Left kidney (tissue), 8 donors: ENCODE measurements at places on chromosomes 6 and 20. TPM values are rescaled to one million over a fixed set of nuclear protein-coding genes. Genes with fewer than 3 reads are reported as not detected.

DNA sequence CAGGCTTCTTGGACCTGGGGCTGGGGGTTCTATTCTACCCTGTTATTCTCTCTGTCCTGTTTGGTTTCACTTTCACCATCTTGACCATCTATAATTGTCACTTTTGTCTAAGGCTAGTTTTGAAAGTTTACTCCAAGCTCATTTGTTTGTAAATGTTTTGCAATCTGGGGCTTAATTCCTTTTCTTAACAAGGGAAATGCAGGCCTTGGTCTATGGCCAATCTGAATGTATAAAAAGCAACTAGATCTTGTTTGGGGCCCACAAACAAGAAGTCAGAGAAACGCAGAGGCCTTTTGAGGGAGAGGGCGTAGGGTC, 86.3 kb upstream of the PREP start:
- no peak for DNase-seq

DNA sequence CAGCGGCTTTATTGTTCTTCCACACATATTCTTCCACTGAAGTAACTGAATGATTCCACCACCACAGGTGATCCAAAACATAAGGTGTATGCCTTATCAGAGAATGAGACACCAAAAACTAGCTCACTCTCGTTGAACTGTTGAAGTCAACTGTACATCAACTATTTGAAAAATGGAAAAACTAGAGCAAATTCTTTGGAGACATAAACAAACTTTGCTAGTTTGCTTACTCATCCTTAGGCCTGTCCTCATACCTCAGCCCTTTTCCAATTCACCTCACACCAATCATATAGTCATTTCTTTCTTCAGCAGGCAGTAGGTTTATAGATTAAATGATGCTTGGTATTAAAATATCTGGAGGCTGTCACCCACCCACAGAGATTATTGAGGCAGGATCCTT, 77.1 kb upstream of the RNF217 start:
- DNase-seq: no peak

DNA sequence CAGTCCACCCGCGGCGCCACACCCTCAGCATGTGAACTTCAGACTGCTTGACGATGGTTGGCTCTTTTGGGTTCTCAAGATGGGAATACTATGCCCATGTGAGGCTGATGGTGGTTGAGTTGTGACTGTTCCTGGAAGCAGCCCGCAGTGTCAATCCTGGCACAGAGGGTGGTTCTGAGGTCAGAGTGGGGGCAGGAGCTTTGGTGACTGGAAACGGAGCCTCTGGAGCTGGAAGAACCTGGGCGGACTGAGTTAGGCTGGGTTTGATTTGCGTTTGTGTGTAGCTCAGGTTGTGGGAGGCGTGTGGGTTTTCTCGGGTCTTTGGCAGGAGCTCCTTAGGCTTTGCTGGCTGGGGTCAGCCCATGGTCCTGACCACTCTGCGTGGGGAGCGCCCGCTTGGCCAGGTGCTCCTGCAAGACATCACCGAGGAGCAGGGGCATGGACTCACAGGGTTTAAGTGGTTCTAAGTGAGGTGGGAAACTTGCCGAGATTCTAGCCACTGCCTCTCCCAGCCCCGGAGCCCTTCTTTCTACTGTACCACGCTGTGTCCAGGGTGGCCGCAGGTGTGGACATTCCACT, 37.3 kb upstream of the SLC22A1 start:
- DNase-seq: no peak

DNA sequence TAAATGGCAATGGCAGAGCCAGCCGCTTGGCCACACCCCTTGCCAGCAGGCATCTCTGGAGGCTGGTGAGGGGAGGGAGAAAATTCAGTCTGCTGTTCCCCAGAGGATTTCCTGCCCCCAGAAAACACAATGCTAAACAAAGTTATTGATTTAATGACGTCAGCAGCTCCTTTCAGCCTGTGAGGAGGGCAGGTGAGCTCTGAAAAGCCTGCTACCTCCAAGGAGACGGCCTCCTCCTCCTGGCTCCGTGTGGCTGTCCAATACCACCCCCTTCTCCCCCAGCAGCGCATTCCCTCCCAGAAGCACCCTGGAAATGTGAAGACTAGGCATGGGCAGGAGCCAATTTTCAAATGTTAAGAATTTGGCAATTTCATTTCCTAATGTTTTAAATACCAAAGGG, 393.1 kb downstream of the ZFAND3 start:
- DNase-seq: no peak

GRCh38 chr20:60011512-60012507, 53.6 kb downstream of the CDH26 start:
- no peak for DNase-seq

- DNase-seq: no peak
Observed at GRCh38 chr20:43492101-43492500, 15.4 kb upstream of the L3MBTL1 start.

Gene MOG
- not detected for polyA plus RNA-seq

Gene SLC2A10
- polyA plus RNA-seq: 16.6 TPM

GRCh38 chr6:149876241-149876933, 12.2 kb upstream of the LRP11 start:
- DNase-seq: no peak

DNA sequence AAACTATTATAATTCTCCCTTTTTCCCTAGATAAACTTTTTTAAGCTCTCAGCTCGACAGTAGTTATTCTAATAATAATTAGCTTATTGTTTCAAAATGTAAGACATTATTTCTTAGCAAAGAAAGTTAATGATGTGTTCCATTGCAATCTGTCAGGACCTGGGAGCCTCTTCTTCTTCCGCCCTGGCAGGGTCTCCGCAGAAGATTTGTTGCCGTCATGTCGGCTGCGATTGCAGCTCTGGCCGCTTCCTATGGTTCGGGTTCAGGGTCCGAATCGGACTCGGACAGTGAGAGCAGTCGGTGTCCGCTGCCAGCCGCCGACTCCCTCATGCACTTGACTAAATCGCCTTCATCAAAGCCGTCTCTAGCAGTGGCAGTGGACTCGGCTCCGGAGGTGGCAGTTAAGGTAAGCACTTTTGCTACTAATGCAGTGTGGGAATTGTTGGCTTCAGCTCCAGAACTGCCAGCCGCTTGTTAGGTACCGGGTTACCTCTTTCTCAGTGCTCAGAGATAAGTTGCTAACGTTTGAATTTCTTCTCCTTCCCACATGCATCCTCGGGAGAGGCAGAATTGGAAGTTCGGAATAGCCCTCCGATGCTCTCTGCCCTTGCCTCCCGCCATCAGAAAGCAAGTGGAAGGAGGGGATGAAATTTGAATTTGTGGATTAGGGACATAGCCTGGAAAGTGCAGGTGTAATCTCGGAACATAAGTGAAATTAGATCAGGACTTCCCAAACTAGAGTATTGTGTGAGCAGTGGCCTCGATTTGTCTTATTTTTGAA, at the start of gene CDC40:
Gene CDC40 (plus strand): TSS at position 200 of the 781 bp plus-strand sequence. CDS start 18 bp downstream, at position 218.
- DNase-seq: no peak

Gene TBXT
- polyA plus RNA-seq: not detected

DNA sequence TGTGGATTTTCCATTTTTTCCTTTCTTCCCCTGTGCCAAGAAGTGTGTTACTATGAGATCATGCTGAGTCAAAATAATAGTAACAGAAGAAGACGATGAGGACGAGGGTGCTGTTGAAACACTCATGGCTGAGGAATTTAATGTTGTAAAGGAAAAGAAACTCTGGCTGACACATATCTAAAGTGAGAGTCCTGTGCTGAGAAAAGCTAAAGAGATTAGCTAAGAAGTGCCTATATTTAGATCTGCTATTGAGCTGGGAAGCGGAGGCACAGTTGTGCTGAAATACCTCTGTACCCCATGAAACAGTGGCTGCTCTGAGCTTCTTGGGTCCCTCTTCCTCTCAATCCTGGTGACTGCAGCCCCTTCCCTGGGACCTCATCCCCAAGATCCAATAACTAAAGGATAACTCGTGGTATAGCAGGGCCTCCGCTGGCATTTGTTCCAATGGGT, 1.1 kb upstream of the SYTL3 start:
- DNase-seq: no peak

DNA sequence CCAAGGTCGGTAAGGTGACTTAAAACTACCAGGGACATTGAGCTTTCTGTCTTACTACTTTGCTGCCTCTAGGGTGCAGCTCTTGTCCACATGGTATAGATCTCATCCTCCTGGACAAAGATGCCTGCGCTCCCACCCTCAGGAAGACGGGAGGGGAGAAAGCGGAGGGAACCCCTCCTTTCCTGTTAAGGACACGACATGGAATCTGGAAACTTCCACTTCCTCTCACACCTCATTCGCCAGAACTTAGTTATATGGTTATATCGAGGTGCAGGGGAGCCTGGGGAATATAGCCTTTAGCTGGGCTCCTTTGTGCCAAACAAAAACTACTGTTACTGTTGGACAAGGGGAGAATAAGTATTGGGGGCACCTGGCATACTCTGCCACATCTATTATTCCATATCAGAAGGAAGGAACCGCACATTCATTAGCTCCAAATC, 224.3 kb upstream of the TSHZ2 start:
- DNase-seq: no peak

Gene PNPLA1
- 2.5 TPM for polyA plus RNA-seq

- no peak for DNase-seq
Observed at GRCh38 chr20:64113444-64113775, 6.0 kb upstream of the NPBWR2 start.

GRCh38 chr6:25377664-25378063, 98.5 kb downstream of the CARMIL1 start:
- DNase-seq: no peak

GRCh38 chr6:106197441-106197840, 111.3 kb downstream of the PRDM1 start:
- no peak for DNase-seq

Gene KIAA0408
- 4.4 TPM for polyA plus RNA-seq

DNA sequence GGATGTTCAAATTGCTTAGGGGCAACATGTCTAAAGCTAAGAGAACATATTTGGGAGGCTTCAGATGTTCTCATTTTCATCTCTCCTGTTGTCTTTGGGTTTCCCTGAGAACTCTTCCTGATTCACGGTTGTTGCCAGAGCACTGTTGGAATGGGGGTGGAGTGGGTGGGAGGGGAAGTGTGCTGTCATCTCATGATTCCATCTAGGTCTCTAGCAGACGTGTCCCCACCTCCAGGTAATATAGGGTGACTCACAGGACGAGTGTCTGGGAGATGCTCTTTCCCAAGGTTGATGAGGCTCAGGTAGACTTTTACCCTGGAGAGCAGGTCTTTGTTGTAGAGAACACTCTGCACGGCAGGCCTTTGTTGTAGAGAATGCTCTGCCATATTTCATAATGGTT, 636.9 kb downstream of the QKI start:
- DNase-seq: no peak

GRCh38 chr6:170222498-170223471, 68.1 kb downstream of the DLL1 start:
- no peak for DNase-seq

Gene MARCKS
- 277 TPM for polyA plus RNA-seq

DNA sequence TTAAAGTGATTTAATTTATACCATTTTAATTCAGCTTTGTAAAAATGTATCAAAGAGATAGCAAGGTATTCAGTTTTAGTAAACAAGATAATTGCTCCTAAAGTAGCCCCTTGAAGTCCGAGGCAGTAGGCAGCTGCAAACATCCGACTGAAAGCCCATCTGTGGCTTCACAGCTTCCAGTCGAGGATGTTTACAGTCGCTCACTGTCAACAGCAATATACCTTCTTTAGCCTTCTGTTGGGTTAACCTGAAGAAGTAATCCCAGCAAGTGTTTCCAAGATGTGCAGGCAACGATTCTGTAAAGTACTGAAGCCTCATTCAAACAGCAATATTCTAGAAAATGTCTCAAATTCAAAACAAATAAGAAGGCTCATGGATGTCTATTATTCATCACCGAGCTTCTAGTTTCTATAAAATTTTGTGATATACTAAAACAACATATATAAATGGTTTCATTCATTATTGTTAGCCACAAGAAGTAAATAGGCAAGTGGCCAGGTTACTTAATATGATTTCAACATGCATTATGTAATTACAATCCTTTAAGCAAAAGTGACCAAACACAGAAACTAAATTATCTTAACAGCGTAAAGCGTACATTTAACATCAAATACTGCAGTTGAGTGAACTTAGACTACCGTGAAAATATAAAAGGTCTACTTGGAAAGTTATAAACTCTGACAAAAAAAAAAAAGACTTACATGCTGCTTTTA, 115.0 kb downstream of the OGFRL1 start:
- DNase-seq: no peak

- no peak for DNase-seq
Observed at GRCh38 chr20:46765506-46766120, 56.2 kb downstream of the SLC2A10 start.
